T-cell (primary cell): ENCODE measurements at places on chromosomes 12 and 14.
A peak's percentile ranks its signal among the peaks of the same experiment; 100 is the strongest.

- DNase-seq, result no peak
Measured at GRCh38 chr14:104361101-104361591, 218.4 kb upstream of the C14orf180 start.

- DNase-seq, result peak; percentile 84
Measured at GRCh38 chr12:6961278-6961694, 9.2 kb downstream of the PHB2 start.

- DNase-seq, result no peak
Measured at GRCh38 chr14:97426776-97427175, 629.6 kb downstream of the VRK1 start.

- DNase-seq, result no peak
Measured at GRCh38 chr12:52436000-52436827, 2.0 kb upstream of the KRT75 start.

DNA sequence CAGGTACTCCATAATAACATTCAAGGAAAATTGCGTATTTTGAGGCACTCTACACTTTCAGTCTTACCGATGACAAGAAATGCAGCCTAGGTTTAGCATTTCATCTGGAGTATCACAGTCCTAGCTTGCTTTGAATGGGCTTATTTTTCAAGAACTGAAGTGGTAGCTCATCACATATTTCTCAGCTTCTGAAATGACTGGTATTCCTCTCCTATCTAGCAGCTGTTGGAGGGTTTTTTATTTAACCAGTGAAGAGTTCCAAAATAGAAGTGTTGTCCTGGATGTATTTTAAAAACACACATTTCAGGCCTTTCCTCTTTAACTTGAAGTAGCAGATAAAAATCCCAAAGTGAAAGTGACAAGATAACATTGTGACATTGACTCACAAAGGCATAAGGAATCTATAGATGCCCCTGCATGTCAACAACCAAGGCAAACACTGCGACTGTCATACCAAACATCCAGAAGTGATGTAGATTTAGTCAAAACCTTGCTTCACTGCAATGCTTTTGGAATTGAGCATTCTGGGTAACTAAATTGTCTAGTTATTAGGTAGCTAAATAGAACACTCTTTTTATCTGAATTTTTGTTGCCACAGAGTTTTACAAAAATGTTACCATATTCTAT is 182.2 kb upstream of the FBXO33 start:
- DNase-seq, result no peak

DNA sequence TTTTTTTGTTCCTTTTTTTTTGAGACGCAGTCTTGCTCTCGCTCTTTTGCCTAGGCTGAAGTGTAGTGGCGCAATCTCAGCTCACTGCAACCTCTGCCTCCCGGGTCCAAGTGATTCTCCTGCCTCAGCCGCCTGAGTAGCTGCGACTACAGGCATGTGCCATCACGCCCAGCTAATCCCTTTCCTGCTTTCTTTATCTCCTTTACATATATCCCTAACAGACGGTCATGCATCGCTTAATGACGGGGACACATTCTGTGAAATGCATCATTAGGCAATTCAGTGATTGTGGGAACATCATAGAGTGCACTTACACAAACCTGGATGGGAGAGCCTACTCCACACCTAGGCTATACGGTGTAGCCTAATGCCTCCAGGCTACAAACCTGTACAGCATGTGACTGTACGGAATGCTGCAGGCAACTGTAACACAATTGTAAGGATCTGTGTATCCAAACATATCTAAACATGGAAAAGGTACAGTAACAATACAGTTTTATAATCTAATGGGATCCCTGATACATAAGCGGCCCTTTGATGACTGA is 32.8 kb downstream of the NOS1 start:
- no peak for DNase-seq

DNA sequence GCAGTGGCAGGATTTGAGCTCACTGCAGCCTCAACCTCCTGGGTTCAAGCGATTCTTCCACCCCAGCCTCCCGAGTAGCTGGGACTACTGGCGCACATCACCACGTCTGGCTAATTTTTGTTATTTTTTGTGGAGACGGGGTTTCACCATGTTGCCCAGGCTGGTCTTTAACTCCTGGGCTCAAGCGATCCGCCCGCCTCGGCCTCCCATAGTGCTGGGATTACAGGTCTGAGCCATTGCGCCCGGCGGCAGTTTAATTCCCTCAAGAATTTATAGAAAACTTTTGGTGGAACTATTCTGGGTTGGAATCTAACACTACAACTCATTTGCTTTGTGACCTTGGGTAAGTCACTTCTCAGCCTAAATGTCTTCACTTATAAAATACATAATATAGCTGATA is 1.8 kb upstream of the SP1 start:
- DNase-seq, result no peak

- no peak for DNase-seq
Measured at GRCh38 chr14:100767788-100768536, 41.3 kb downstream of the DLK1 start.

- DNase-seq, result no peak
Measured at GRCh38 chr12:65962921-65963861, 138.9 kb downstream of the HMGA2 start.

GRCh38 chr14:90784621-90785270 is 31.5 kb downstream of the TTC7B start:
- DNase-seq, result no peak

DNA sequence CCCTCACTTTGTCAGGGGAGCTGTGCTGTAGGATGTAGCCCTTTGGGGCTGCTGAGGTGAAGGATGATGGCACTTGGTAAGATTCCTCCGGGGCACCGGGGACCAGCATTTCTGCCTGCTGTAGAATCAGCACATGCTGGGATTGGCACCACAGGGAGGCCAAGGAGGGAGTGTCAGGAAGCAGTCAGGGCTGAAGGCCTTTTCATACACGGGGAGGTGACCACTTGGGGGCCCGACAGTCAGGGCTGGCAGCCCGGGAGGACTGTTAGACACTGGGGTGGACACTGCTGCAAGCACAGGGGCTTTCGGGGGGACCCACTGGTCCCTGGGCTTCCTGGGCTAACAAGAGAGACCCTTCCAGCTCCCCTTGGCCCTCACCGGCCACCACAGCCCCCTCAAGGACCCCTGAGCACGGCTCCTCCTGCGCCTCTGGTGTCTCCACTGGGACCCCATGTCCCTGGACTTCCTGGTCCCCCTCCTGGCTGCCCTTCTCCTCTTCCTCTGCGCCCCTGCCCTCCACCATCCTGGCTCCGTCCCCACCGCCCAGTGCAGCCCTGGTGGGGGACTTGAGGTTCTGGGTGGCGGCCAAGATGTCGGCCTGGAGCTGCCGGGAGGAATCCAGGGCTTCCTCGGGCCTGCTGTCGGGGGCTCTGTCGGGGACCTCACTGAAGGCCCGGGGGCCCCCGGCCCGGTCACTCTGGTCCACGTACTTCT is 6.5 kb downstream of the TMEM119 start:
- no peak for DNase-seq

GRCh38 chr12:93174048-93174447 is 203.7 kb upstream of the NUDT4 start:
- no peak for DNase-seq

GRCh38 chr12:47282206-47282605 is 202.4 kb upstream of the AMIGO2 start:
- no peak for DNase-seq

GRCh38 chr12:27449026-27449425 is 2.5 kb downstream of the SMCO2 start:
- no peak for DNase-seq

DNA sequence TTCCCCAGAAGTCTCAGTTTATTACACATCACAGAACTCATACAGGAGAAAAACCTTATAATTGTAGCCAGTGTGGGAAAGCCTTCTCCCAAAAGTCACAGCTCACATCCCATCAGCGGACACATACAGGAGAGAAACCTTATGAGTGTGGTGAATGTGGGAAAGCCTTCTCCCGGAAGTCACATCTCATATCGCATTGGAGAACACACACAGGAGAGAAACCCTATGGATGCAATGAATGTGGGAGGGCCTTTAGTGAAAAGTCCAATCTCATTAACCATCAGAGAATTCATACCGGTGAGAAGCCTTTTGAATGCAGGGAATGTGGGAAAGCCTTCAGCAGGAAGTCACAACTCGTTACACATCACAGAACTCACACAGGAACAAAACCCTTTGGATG is 20.1 kb downstream of the ZNF84 start:
- no peak for DNase-seq

GRCh38 chr12:2329661-2330210 is 276.9 kb downstream of the CACNA1C start:
- no peak for DNase-seq

DNA sequence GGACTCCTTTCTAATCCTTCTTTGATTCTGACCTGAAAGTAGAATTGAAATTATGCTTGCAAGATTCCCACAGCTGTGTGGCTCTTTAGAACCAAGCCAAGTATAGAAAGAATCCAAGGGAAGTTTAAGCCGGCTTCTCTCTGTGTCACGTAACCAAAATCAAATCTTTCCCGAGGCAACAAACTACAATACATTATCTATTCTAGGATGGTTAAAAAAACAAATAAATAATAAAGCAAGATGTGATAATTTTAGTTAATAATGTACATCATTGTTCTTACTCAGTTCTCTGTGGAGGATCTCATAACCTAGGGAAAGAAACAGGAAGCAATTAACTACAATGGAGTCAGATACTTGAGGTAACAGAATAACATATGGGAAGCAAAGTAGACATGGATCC is 78.1 kb upstream of the ST8SIA1 start:
- no peak for DNase-seq

- peak; percentile 23 for DNase-seq
Measured at GRCh38 chr12:46267825-46268582, 839 bp downstream of the SLC38A1 start.

- DNase-seq, result no peak
Measured at GRCh38 chr12:48285751-48286650, 64.7 kb downstream of the ZNF641 start.

DNA sequence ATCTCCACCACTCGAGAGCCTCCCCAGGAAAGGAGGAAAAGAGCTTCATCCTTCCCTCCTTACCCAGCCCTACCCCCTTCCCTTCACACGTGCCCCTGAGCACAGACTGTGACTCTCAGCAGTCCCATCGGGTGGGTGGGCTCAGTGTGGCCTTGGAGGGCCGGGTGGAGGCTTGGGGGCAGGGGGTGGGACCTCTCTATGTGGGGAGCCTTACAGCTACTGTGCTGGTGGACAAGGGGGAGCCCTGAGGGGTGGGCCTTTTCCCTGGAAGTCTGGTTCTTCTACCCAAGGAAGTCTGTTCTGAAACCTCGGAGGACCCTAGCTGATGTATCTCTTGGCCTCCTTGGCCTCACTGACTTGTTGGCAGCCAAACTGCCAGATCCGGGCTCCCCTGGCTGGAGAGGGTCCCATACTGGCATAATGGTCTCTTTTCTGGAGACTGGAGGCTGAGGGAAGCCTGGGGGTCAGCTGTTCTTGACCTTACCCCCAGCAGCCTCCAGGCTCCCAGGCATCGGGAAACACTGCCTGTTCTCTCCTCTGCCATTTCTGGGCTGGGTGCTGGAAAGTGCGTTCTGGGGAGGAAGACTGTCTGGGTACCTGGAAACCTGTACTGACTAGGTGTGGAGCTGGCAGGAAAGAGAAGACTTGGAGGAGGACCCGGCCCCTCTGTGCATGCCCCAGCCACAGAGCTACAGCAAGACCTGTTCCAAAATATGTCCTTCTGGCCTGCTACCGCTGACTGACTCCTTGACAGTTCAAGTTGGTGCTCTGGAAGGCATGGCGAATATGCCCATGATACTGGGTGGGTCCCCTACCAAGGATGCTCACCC is 7.6 kb downstream of the VASH1 start:
- DNase-seq, result no peak

DNA sequence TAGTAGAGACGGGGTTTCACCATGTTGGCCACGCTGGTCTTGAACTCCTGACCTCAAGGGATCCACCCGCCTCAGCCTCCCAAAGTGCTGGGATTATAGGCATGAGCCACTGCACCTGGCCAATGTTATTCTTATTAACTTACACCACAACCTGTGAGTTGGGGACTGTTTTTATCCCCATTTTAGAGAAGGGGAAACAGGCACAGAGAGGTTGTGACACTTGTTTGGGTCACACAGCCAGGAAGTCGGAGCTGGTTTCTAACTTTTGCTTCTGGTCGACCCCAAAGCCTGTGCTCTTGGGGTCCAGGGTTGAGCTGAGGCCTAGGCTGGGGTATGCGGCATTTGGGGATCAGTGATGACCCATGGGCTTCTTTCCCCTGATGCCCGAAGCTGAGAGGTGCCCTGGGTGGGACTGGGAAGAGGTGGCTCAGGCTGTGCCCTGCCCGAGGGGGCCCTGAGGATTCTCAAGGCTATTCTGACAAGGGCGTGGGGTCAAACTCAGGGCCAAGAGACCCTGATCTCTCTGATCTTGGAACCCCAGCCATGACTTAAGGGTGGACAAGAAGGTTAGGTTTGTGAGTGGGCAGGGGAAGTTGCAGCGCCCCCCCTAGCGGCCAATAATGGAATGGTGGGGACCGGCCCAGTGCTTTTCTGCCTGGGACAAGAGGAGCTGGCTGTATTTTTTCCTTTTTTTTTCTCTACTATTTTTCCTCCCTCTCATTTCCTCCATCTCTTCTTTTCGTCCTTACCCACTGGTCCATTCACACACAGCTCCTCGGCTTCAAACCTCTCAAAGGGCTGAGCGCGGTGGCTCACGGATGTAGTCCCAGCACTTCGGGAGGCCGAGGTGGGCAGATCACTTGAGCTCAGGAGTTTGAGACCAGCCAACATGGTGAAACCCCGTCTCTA is 3.0 kb downstream of the SDSL start:
- DNase-seq, result peak; percentile 21

DNA sequence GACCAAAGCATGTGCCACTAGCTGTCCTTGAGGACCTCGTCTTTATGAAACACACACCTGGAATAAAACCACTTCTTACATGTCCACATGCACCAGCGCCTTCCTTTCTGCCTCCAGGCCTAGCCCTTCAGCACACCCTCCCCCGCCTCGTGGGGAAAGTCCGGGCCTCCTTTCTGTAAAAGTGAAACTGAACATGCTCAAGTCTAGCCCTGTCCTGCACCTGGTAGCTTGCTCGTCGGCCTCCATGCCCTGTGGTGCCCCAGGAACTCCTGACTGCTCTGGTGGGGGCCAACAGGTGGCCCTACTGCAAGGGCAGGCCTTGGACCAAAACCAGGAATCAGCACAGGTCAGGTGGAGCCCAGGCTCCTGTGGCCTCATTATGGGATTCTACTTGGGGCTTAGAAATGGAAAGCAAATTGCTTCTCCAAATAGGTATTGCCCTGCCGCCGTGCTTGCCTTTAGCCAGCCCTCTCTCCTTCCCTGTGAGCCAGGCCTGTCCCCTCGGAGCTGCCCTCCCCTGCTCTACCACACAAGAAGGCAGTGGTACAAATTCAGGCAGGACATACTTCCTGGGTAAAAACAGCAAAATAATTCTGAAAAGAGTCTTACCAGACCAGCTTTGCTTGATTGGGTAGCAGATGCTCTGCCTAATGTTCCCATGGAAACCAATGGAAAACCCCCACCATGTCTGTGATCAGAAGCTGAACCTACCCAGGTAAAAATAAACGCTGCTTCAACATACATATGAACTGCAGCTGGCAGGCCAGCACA is 43.5 kb downstream of the ERH start:
- no peak for DNase-seq

- no peak for DNase-seq
Measured at GRCh38 chr12:51334764-51335163, 10.8 kb upstream of the BIN2 start.

DNA sequence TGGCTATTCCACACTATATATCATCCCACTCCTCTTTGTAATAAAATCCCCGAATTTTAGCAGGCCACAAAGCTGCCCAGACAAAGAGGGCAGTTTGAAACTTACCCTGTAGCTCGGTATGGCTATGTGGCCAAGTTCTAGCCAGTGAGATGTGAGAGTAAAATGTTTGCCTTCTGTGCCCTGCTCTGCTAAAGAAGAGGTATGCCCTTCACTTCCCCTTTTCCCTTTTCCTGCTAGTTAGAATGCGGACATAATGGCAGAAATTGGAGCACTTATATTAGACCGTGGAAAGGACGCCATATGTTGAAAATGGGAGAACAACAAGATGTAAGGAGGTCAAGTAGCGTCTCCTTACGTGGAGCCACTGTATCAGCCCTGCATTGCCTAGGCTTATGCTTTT is 11.5 kb upstream of the CCDC91 start:
- DNase-seq, result no peak
